A549 treated with CORT108297 at 1 μM for 4 hours (cell line): ENCODE measurements at places on chromosomes 12 and 14. TPM values are rescaled to one million over a fixed set of nuclear protein-coding genes. Genes with fewer than 3 reads are reported as not detected.

The SCNN1A gene
- total RNA-seq, result 10.8 to 15.6 TPM (median 14.9 TPM) in 5 replicates

The PTHLH gene
- total RNA-seq, result 26.7 to 29.7 TPM (median 29.3 TPM) in 5 replicates

The LGR5 gene
- total RNA-seq, result 0.05 TPM in 1 of 5 replicates, not detected in the others

The KRT83 gene
- 3.4 to 6.5 TPM (median 5.6 TPM) in 5 replicates for total RNA-seq

The PLEKHD1 gene
- 0.02 to 0.04 TPM (median 0.03 TPM) in 3 of 5 replicates, not detected in the others for total RNA-seq

The CLEC4C gene
- not detected in 5 replicates for total RNA-seq
